ENCODE measurements at places on chromosomes 2 and 18.

GRCh38 chr18:36809590-36810381, 19.0 kb downstream of the TPGS2 start:
- DNase-seq: peak; percentile 85

GRCh38 chr2:127342101-127342500, 45.7 kb downstream of the MAP3K2 start:
- DNase-seq: no peak

GRCh38 chr2:240952496-240953246, 45.7 kb upstream of the SNED1 start:
- no peak for DNase-seq

- no peak for DNase-seq
These were observed 166.3 kb upstream of the TNP1 start for GRCh38 chr2:217026161-217026560.

DNA sequence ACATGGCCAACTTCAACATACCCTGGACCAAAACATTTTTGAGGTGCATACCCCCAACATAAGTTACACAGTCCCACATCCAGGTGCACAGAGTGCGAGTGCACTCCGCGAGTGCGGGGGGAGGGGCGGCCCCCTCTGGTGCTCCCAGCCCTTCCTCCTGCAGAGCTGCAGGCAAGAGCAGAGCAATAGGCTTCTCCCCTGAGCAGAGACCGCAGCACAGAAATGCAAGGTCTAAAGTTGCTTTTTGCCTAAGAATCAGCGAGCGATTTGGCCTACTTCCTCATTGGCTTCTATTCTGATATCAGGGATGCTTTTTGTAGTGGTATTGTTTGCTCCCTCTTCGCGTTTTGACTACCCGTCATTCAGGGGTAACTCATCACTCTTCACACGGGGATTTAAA, 40.6 kb downstream of the BOLA3 start:
- peak; percentile 70 for DNase-seq

DNA sequence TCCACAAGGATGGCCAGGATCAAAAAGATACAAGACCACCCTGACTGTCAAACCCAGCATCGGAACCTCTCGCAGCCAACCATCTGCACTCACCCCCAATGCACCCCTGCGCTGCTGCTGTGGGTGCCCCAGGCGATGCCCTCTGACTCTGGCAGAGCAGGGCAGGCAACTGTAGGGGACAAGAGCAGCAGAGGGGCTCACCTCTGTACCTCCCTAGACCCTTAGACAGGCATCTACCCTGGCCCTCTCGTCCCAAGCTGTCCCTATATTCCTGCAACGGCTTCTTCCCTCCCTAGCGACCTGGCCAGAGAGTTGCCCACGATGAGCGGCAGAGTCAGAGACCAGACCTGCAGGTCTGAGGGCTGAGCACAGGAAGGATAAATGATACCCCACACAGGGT, 128.2 kb downstream of the HDAC4 start:
- DNase-seq: no peak

DNA sequence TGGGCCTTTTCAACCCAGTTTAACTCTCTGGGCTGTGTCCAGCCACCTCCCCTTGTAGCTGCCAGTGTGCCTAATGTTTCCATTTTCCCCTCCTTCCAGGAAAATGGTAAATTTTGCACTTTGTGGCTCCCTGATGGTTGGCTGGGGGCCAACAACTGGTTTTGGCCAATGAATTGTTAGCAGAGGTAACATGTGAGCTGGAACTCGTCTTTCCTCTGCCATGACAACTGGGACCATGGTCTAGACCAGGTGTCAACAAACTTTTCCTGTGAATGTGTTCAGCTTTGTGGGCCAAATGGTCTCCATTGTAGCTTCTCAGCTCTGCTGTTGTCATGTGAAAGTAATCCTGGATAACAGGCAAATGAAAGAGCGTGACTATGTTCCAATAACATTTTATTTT, 87.2 kb downstream of the DDX1 start:
- DNase-seq: no peak
